ENCODE measurements at places on chromosomes 5 and 9.
A peak's percentile ranks its signal among the peaks of the same experiment; 100 is the strongest.

- no peak for DNase-seq
Measured at GRCh38 chr5:137096149-137097103, 402.7 kb downstream of the SPOCK1 start.

- DNase-seq = peak; percentile 37
Measured at GRCh38 chr9:135000647-135001245, 83.0 kb upstream of the FCN1 start.

DNA sequence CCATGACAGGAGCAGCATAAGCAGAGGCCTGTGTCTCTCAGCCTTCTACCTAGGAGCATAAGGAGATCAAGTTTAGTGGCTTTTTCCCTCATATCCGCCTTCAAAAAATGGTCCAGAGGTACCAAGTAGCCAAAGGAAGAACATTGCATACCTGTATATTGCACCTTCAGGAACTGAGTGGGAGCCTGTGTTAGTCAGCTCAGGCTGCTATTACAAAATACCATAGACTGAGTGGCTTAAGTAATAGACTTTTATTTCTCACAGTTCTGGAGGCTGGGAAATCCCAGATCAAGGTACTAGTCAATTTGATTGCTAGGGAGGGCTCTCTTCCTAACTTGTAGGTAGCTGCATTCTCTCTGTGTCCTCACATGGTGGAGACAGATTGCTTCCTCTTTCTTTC, 597.4 kb upstream of the PTGER4 start:
- DNase-seq = no peak

DNA sequence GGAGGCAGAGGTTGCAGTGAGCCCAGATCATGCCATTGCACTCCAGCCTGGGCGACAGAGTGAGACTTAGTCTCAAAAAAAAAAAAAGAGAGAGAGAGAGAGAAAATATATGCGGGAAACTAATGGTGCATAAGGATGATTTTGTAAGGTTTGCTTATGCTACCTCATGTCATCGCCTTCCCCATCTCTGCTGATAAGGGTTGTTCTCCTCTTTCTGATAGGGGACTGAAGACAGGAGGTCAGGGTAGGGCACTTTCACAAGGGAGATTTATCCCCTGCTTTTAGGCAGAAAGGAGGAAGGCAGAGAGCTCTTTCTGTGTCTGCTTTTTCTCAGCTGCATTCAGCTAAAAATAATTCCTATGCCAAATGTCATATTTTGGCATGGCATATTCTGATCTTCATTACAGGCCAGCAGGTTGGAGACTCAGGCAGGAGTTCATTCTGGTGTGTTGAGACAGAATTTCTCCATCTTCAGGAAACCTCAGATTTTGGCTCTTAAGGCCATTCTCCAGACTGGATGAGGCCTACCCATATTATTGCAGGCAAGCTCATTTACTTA, 220.2 kb downstream of the AUH start:
- no peak for DNase-seq

GRCh38 chr9:134546246-134546731, 95.3 kb upstream of the COL5A1 start:
- DNase-seq = no peak

GRCh38 chr9:113446323-113446740, 17.2 kb upstream of the RGS3 start:
- peak; percentile 79 for DNase-seq

GRCh38 chr9:95725045-95725444, 150.4 kb upstream of the ERCC6L2 start:
- no peak for DNase-seq
